ENCODE measurements at places on chromosomes 5 and 9.
A peak's percentile ranks its signal among the peaks of the same experiment; 100 is the strongest.

DNA sequence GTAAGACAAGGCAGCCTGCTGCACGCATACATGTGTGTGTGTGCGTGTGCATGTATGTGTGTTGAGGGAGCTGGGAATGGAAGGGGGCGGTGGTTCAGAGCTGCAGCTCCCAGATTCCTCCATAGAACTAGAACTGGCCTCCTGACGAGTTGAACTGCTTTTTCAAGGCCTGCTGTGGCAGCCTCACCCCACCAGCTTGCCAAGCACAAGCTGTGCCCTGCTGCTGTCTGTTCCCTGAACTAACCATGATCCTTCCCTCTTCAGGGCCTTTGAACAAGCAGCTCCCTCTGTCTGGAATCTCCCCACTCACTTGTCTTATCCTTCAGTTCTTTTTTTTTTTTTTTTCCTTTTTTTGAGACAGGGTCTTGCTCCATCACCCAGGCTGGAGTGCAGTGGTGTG is 22.6 kb downstream of the LRSAM1 start:
- no peak for DNase-seq

GRCh38 chr9:114930056-114930812 is at the start of gene TNFSF8:
TNFSF8 (minus strand) TSS chr9:114930591; CDS start chr9:114930303, 288 bp downstream.
- no peak for DNase-seq

- no peak for DNase-seq
Observed at GRCh38 chr9:116452634-116453033, 234.5 kb upstream of the TRIM32 start.

- no peak for DNase-seq
Observed at GRCh38 chr5:96172436-96172835, 210.8 kb upstream of the ELL2 start.

DNA sequence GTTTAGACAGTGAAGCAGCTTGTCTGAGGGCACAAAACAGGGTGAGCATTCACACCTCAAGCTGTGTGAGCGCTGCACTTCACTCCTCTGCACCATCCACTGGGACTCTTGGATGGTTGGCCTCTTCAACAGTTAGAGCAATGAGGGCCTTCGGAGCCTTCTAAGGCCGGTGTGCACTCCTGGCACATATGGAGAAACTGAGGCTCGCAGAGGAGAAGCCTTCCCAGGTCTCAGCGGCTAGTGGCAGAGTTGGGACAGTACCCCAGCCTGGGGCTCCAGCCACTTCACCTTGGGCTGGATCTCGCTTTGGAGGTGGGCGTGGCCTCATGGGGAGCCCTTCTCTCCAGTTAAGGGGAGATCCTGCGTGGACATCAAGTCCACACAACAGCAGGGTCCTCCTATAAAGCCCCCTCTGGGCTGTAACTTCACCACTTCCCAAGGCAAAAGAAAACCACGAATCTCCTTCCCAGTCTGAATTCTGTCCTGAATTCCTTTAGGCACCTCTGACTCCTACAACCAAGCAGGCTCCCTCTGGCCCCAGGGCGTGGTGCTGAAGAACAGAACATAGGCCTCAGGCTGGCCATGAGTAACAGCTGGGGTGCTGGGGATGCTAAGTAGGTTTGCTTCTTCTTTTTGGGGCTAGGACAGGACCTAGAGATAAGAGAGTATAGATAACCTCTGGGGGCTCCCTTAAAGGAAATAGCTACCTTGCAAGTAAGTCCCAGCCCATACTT is 30.5 kb upstream of the CSF1R start:
- no peak for DNase-seq

DNA sequence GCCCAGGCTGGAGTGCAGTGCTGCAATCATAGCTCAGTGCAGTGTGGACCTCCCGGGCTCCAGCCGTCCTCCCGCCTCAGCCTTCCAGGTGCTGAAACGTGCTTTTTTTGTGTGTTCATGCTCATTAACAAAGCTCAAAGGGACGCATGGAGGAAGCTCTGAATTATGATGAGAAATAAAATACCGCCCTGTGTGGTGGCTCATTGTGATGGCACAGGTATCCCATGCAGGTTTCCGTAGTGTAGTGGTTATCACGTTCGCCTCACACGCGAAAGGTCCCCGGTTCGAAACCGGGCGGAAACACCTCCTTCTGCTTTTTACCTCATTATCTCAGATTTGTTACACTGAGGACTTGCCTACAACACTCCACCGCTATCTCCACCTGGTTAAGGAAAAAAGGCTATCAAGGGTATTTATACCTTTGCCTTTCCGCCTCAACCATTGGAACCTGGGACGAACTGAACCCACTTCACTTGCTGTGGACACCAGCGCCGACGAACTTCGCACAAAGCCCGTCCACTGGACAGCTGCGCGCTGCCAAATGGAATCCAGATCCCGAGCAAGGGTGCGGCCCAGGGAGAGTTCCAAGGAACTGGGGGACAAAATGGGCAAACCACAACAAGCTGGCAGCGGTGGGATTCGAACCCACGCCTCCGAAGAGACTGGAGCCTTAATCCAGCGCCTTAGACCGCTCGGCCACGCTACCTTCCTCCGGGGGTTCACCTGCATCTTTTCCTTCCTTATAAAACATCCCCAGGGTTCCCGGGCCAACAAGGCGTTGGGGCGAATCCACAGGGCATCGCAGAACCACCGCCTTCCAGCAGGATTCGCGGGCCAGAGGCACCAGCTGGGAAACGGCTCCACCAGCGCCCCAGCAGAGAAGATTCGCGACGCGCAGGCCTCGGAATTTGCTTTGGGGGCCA is 26.3 kb downstream of the OR2V2 start:
- no peak for DNase-seq

DNA sequence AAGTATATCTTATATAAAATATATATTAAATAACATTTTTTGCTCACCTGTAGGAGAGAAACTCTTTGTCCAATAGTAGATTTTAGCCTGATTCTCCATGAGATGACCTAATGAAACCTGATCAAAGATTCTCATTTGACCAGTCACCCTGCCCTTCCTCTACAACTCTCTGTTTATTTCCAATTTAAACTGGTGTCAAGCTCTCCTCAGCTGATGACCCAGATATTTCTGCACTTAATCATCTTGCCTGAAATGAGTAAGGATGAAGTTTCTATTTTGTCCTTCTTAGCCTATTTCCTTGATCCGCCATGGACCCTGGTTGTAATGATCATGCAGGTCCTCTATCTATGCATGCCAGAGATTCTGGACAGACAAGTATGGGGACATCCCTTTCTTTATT is 179.3 kb upstream of the FGF10 start:
- DNase-seq: no peak

GRCh38 chr5:24353016-24353415 is 291.8 kb downstream of the CDH10 start:
- DNase-seq: no peak

DNA sequence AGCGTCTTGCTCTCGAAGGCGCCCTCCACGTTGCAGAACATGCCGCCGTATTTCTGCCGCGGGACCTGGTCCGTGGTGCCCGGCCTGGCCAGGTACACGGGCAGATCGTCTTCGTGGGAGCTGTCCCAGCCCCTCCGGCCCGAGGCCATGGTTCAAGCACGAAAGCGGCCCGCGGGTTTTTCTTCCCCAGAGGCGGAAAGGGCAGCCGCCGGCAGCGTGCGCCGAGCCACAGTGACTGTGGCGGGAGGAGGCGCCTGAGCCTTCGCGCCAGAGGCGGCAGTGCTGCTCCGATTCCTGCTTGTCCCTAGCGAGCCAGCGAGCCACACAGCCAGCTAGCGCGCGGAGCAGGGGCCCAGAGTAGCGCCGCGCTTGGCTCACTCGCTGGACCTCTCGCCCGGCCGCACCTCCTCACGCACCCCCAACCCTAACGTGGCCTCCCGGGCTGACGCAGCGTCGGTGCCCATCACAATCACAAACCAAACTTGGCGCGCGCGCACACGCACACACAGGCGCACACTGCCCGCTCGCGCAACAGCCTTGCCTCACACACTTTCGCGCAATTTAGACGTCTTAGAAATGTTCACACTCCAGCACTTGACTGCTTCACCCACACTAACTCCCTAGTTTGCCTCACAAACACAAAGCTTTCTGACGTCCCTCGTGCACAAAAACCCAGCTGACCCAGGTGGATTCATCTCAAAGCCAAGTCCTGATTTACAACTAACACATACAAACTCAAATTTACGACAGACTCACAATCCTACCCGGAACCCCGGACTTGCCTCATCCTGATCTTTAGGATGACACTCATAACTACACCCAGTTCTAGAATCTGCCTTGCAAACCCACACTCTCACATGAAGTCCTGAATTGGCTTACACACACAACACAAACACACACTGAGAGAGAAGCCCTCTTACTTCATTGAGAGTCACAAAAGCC is at the start of gene DPYSL3:
DPYSL3 (minus strand) TSS at position 359 of the 942 bp plus-strand sequence; CDS start at position 149, 210 bp downstream.
- peak; percentile 69 for DNase-seq

GRCh38 chr9:124947727-124948391 is 7.0 kb upstream of the GOLGA1 start:
- DNase-seq: no peak

DNA sequence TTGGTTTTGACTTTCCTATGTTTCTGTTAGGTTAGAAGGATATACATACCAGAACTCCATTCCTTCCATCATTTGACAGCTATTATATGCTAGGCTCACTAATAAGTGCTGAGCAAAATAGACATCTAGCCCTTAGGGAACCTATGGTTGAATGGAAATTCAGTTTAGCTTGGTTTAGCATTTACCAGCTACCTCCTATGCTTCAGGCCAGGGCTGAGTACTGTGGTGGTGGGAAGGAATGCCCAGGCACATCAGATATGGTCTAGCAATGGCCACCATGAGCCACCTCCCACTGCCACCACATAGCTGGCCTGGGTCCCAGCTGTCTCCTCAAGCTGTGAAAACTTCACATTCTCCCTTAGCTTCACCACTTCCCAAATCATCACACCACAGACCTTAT is 89.4 kb downstream of the SPOCK1 start:
- DNase-seq: no peak

DNA sequence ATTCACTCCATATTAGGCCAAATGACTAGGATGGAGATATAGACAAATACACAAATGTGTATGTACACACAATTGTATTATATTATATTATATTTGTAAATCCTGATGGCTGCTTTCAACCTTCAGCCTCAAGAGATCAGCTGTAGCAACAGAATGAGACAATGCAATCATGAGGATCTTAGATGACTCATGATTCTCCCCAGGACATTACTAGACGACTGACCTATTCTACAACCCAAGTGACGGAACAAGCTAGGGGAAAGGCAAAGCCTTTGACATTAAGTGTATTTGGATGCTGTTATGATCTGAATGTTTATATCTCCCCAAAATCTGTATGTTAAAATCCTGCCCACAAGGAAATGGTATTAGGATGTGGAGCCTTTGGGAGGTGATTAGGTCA is 66.5 kb downstream of the COX7C start:
- no peak for DNase-seq

DNA sequence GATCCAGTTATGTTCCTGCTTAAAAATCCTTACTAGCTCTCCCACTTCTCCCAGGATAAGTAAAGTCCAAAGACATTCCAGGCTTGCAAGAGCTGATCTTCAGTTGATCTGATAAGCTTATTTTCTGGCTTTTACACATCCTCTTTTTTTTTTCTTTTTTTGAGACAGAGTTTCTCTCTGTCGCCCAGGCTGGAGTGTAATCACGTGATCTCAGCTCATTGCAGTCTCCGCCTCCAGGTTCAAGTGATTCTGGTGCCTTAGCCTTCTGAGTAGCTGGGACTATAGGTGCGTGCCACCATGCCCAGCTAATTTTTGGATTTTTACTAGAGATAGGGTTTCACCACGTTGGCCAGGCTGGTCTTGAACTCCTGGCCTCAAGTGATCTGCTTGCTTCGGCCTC is 37.3 kb upstream of the PTPN3 start:
- DNase-seq: no peak

GRCh38 chr9:93052791-93053540 is 5.5 kb upstream of the SUSD3 start:
- no peak for DNase-seq

DNA sequence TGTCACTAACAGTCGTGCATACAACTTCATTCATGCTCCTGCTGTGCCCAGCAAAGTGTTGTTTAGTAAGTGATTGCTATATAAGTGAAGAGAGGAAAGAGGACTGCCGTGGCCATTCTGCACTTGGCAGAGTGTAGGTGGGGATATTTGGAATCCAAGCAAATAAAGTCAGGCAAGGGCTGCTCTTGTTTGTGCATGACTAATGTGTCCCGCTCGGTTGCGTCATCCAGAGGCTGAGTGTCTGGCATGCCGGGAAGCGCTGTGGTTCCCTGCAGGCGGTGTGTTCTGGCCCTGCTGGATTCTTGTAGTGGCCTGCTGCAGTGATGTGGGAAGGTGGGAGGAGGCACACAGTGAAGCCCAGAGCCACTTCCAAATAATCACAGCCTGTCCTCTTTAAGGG is 136.9 kb upstream of the ANKH start:
- DNase-seq: peak; percentile 26

DNA sequence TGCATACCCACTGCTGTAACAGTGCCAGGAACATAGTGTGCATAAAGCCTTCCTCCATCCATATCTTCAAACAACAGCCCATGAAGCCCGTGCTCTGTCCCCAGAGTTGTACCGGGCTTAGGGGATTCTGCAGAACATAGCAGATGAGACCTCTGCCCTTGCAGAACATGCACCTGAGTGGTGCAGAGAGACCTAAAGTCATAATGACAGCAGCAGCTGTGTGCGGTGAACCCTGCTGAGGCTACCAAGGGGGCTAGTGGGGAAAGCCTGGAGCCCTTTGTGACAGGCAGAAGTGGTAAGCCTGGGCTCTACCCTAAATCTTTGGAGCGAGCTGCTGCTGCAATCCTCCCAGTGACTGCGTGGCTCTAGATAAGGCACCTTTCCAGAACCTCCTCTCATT is 32.2 kb upstream of the BRD3 start:
- no peak for DNase-seq

DNA sequence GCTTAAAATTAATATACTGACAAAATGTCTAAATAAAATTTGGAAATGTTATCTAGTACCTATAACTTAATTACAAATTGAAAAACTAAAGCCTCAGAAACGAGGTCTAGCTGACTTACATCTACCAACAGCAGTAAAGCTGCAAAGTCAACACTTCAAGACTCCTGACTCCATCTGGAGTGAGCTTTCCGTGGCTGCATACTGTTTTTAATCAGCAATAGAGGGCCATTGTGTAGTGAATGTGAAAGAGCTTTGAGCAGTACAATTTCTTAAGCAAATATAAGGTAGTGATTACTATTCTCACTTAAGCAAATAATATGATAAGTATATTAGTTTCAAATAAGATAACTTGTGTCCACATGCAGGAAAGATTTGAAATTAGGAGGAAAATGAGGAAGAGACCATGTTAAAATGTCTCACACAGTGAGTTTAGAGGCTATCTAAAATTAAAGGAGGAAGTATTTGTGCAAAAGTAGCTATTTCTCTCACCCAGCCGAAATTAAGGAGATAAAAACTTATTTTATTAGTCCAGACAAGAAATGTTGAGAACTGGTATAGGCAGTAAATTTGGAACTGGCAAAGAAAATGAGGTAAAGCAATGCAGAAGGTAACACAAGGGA is 6.4 kb downstream of the SPINK6 start:
- no peak for DNase-seq
